ENCODE measurements at places on chromosomes 4 and X. TPM values are rescaled to one million over a fixed set of nuclear protein-coding genes. Genes with fewer than 3 reads are reported as not detected.

The SUPT20HL2 gene
- not detected for total RNA-seq

The SPOCK3 gene
- total RNA-seq = 0.51 TPM

The MAGEA11 gene
- total RNA-seq = not detected

The ASIC5 gene
- not detected for total RNA-seq

The ADH7 gene
- not detected for total RNA-seq

The NPFFR2 gene
- 1.3 TPM for total RNA-seq

The CXXC4 gene
- 1.3 TPM for total RNA-seq

The FRYL gene
- total RNA-seq = 45.8 TPM

The MXRA5 gene
- total RNA-seq = 1.9 TPM

The EVC2 gene
- not detected for total RNA-seq

The C4orf54 gene
- total RNA-seq = not detected

- no peak for DNase-seq
Measured at GRCh38 chr4:88419874-88420273, 37.0 kb upstream of the HERC5 start.

DNA sequence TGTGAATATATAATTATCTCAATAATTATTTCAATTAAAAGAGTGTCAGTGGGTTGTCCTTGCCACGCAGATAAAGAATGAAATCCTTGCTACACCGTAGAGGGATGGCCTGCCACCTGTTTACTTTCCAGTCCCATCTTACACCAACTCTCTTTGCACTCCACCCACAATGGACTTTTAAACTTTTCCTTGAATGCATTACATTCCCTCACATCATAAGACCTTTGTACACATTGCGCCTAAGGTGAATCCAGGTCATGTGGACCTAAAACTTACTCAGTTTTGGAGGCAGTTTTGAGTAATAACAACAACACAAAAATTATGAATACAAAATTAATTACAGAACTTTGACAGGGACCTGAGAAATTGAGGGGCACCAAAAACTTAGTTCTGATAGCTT, 78.7 kb upstream of the PDE5A start:
- no peak for DNase-seq

DNA sequence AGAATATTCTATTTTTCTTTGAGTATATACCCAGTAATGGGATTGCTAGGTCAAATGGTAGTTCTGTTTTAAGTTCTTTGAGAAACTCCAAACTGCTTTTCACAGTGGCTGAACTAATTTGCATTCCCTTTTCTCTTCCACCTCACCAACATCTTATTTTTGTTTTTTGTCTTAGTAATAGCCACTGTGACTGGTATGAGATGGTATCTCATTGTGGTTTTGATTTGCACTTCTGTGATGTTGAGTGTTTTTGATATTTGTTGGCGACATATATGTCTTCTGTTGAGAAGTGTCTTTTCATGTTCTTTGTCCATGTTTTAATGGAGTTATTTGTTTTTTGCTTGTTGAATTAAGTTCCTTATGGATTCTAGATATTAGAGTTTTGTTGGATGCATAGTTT, 24.4 kb downstream of the AIMP1 start:
- DNase-seq = no peak

DNA sequence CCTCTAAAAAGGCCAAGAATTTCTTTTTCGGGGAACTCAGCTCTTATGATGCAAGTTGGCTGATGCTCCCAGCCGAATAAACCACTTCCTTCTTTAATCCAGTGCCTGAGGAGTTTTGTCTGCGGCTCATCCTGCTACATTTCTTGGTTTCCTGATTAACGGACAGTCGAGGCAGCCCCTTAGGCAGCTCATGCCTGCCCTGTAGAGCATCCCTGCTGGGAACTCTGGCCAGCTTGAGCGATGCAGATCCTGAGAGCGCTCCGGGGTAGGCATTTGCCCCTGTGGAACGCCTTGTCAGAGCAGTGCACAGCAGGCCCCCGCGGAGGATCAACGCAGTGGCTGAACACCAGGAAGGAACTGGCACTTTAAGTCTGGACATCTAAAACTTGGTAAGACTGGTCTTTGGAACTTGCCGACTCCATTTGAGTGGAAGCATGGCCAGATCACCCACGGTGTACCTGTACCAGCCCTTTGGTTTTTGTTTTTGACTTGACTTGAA, 3.1 kb downstream of the CT45A10 start:
- no peak for DNase-seq

DNA sequence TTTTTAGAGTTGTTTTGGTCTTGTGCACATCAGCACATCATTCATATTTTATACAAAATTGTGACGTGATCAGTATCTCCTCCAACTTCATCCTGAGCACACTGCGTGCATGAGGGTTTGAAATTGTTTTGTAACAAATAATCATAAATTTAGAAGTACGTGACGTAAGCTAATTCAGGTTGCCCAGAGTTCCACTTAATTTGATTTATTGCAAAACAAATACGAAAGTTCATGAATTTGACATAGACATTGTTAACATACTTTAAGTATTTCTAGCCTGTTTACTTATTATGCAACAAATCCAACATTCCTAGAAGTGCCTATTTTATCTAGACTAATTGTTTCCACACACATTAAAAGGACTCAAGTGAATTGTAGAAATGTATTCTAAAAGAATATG, 48.3 kb downstream of the MAP7D3 start:
- DNase-seq = no peak

GRCh38 chr4:6426571-6427438, 45.6 kb downstream of the PPP2R2C start:
- no peak for DNase-seq

GRCh38 chrX:155995321-155995875, 2.1 kb upstream of the IL9R start:
- no peak for DNase-seq

GRCh38 chr4:168374772-168375523, 56.4 kb upstream of the DDX60 start:
- no peak for DNase-seq

GRCh38 chr4:178273168-178273567, 830.9 kb upstream of the AGA start:
- no peak for DNase-seq

DNA sequence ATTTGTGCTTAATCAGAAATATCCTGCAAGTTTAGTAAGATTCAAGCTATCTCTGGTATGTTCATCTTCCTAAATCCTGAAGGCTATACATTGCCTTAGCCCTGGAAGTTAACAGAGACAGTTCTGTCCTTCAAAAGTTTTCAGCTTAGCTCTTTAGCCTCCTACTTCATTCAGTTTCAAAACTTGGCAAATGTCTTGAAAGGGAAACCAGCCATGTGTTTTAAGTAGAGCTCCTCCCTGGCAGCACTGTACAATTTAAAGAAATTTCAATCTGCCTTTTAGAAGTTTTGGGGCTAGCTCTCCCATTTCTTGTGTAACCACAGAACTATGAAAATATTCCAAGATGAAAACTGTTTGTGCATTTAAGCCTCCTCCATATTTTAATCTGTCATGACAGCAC, 47.0 kb downstream of the FANCB start:
- no peak for DNase-seq

- no peak for DNase-seq
Measured at GRCh38 chr4:97845758-97846157, 297.5 kb downstream of the STPG2 start.

DNA sequence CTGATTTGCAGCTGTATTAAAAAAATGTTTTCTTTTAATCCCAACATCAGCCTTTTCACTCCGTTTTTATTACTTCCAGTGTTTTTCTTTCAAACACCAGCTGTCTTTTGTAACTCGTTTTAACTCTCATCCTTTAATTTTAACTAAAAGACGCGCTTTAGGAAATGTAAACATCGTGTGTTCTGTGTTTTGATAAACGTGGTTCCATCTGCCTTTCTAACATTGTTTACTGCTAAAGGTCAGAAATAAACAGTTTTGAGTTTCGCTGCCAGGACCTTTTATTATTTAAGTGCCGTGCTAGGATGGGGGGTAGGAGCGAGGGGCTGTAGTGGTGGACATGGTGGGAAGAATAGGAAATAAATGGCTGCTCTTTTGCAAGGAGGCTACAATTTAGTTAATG, 1.5 kb downstream of the N4BP2 start:
- DNase-seq = no peak

DNA sequence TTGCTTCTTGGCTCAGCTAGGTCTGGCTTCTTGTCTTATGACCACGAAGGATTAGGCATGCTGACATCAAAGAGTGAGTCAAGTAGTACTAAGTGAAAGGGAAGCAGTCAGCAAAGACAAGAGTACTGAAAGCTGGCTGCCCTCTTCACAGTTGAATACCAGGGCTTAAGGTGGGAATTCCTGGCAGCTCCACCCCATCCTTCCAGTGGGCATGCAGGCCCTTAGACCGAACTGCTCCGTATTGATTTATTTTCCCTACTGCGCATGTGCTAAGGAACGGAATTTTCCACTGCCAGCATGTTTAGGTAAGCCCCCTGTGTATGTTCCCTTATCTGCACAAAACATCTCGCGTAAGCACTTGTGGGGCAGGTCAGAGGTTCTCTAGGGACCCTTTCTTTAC, 2320.1 kb downstream of the ARAP2 start:
- no peak for DNase-seq

- no peak for DNase-seq
Measured at GRCh38 chr4:40458683-40459082, 123.5 kb downstream of the CHRNA9 start.

DNA sequence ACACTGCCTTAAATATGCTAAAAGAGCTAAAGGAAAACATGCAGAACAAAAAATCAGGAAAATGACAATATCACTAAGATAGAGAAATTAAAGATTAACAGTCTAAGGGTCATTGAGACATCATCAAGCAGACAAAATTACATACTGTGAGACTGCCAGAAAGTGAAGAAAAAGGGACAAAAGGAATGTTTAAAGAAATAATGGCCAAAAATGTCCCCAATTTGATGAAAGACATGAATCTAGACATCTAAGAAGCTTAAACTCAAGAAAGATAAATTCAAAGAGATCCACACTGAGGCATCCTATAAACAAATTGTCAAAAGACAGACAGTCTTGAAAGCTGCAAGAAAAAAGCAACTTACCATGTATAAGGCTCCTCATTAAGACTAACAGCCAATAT, 63.7 kb downstream of the OPHN1 start:
- DNase-seq = no peak

DNA sequence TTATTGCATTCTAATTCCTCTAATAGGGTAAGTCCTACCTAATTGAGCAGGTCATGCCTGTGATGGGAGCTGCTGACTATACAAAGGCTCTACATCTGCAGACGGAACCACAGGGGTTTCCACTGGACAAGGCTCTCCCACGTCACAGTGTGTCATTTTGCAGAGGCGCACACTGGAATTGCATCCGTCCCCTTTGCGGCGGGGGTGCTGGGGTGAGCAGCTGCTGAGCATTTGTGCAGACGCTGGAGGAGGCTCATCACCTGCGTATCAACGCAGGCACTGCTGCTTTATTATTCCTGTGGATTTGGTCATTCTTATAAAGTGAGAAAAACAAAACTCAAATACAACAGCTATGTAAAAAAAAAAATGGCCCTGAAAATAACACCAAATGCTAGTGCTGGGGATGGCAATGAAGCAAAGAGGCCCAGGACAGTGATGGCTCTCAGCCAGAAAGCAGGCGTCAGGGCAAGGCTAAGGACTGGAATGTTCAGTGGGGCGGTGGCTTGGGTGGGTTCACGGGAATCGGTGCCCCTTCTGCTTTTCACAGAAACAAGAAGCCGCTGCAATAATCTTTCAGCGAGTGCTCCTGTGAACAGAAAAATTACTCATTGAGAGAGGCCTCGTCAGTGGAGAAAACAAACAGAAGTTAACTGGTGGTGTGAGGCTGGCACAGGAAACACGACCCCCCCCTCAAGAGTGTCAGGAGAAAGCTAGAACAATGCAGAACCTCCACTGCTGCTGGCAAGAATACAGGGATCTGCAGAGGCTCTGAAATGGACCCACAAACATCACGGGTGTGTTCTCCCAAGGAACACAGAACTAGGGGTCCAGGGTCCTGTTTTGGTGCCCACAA, 67.8 kb downstream of the GATB start:
- no peak for DNase-seq

DNA sequence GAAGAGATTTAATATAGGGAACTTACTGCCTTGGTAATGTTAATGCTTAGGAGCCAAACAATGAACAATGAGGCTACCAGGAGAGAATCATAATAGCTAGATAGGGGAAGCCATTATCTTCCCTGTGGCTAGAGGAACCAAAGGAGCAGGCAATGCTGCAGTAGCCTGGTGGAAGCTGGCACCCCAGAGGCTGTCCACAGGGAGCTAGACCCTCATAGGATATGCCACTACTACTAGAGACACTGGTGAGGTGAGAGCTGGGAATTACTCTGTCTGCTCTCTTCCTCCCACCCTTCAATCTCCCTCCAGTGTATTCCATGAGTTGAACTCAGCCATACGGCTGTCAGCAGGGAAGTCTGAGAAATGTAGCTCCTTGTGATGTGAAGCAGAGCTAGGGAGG, 601.4 kb downstream of the KCNIP4 start:
- no peak for DNase-seq

DNA sequence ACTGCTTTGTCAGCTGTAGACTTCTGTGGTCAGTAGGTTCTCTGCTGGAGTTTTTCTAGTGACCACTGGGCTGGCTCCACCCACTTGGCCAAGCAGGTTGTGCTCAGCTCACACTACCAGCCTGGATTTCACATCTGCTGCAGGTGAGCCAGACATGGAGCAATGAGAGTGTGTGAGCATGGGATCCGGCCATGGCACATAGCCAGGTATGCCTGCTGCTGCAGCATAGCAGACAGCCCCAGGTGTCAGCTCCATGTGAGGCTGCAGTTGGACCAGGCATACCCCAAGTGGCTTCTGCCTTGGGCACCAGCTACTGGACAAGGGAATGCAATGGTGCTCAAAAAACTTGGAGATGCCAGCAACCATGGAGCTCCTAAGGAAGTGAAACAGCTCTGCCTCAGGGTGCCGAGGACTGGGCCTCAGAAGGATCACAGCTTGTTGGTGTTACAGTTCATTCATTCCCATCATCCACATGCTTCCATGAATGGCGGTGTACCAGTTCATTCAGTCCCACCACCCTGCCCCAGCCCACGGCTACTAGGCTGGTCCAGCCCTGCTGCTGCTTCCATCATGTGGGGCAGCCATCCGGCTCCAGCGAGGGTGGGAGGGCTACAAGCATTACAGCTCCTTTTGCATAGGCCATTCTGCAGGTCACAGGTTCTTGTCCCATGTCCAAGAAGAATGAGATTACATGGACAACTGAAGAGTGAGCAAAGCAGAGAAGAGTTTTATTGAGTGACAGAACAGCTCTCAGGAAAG, 389.1 kb upstream of the PCDH7 start:
- no peak for DNase-seq

GRCh38 chr4:109821185-109821584, 5.6 kb downstream of the GAR1 start:
- no peak for DNase-seq

- DNase-seq = no peak
Measured at GRCh38 chrX:42505016-42505415, 272.9 kb downstream of the PPP1R2C start.

- no peak for DNase-seq
Measured at GRCh38 chr4:69831646-69832325, 28.2 kb downstream of the SULT1E1 start.
